ENCODE measurements at places on chromosomes 1 and 21. TPM values are rescaled to one million over a fixed set of nuclear protein-coding genes. Genes with fewer than 3 reads are reported as not detected.

GRCh38 chr1:207973898-207974568 lies 63.1 kb upstream of the CD34 start:
- DNase-seq: no peak

- DNase-seq: no peak
These were observed 3.7 kb upstream of the NR1I3 start for GRCh38 chr1:161241682-161242081.

GRCh38 chr1:47875036-47875435 lies 122.1 kb downstream of the TRABD2B start:
- no peak for DNase-seq

DNA sequence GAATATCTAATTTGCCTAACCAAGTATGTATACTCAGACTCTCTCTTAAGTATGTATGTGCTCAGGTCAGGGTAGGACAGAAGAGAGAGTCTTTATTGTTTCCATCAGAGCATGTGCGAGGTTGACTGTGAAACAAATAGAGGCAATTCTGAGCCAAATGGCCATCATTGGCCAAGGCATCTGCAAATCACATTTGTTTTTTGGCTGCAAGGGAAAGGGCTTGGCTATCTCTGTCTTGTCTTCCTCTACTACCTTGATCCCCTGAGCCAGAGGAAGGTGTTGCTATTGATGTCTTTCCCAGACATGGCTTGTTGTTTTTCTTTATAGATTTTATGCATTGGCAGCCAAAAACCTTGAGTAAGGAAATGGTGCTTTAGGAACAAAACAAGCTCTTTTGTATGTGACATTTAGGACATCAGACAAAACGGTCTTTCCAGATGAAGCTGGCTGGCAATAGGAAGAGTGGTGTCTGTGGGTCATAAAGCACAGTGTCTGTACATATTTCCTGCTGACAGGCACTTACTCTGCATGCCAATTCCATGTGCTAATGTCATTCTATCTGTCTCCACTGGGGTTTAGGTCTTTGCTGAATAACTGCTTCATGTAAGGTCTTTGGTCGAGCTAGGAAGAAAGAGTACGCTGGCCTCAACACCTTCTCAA lies 163.3 kb downstream of the BRINP2 start:
- DNase-seq: no peak

- no peak for DNase-seq
These were observed 9.2 kb downstream of the DMRTB1 start for GRCh38 chr1:53468374-53468773.

DNA sequence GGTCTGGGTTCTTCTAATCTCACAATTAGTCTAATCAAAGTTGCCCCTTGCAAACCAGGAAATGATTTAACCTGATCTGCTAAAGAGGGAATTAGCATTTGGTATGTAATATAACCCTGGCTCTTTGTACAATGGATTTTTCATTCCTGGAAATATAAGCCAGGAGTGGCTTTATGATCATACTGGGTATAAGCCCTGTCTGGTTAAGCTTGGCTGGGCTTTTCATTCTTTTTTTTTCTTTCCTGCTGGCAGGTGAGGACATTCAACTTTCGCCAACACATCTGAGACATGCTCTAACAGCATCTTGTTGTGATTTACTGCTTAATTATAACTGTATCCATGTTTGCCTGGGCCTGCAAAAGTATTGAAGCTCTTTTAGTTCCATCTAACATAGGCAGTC lies 20.4 kb upstream of the SDE2 start:
- DNase-seq: no peak

DNA sequence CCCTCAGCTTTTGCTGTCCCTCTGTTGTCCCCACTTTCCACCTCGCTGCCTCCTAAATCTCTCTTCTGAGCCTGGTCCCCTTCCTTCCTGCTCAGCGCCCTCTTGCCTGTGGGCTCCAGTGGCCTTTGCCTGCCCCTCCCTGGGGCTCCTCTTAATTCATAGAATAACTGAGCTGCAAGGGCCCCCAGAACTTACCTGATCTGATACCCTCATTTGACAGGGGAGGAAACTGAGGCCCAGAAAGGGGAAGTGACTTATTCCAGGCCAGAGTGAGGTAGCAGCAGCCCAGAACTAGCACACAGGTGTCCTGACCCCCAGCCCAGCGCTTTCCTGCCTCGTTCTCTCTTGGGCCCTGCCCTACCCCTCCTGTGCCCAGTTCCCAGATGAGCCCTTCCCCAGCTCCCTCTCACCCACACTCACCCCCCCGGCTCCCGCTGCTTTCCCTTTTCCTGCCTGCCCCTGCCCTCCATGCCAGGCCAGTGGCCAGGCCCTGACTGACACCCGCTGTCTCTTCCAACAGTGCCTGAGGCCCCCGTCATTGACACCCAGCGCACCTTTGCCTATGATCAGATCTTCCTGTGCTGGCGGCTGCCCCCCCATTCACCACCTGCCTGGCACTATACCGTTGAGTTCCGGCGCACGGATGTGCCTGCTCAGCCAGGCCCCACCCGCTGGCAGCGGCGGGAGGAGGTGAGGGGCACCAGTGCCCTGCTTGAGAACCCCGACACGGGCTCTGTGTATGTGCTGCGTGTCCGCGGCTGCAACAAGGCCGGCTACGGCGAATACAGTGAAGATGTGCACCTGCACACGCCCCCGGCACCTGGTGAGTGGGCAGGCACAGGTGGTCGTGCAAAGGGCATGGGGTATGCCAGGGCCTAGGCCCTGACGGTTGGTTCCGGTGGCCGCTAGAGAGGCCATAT lies 5.7 kb downstream of the TRIM46 start:
- DNase-seq: no peak

- no peak for DNase-seq
These were observed 35.2 kb upstream of the OR2B11 start for GRCh38 chr1:247493106-247493505.

GRCh38 chr1:22334860-22335550 lies 116.6 kb upstream of the ZBTB40 start:
- DNase-seq: no peak

DNA sequence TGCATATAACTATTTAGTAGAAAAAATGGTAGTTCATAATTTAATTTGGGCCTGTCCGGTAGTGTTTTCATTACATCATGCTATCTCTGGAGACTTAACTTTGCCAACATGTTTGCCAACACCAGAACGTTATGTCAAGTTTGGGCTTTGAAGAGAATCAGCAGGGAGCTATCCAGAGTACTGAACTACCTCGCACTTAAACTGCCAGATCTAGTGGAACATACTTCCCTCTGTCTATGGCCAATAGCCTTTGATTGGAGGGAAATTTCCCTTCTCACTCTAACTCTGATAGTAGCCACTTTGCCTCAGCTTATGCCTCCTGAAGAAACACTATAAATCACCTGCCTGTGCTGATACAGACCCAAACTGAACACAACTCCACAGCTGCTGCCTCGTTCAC lies 10.0 kb downstream of the LRRC53 start:
- DNase-seq: peak; percentile 32

- DNase-seq: peak; percentile 65
These were observed 182.6 kb downstream of the VAV3 start for GRCh38 chr1:107782217-107782845.

DNA sequence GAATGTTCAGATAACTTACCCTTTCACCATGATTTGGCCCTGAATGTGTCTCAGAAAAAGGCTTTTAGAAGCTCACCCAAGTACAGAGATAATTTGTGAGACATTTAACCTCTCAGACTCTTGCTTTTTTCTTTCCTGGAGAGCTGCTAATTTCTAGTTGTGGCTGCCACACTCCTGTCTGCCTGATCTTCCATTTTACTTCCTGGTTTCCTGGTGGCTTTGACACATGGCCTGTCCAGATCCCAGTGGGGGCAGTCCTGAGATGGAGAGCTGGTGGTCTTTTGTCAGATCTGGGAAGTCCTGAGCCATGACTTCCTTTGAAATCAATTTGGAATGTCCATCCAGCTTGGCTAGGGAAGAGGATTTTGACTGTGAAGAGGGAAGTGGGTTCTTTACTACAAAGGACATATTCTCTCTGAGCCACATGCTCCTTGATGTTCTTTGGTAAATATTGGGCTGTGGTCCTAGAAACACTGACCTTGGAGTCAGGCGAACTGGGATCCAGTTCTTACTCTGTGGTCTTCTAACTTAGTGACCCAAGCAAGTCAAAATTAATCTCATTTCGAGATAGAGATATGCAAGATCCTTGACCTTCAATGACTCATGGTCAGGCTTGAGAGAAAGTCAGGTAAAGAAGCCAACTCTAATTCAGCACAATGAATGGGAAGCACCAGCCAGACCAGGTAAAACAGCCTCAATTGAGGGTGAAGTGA lies 78.0 kb upstream of the HSD17B7 start:
- DNase-seq: no peak

- no peak for DNase-seq
These were observed 22.8 kb downstream of the DHX9 start for GRCh38 chr1:182861994-182862393.

GRCh38 chr1:26280333-26281042 lies 602 bp downstream of the SH3BGRL3 start:
- DNase-seq: peak; percentile 58

GRCh38 chr1:71850936-71851335 lies 431.4 kb downstream of the NEGR1 start:
- peak; percentile 17 for DNase-seq

- no peak for DNase-seq
These were observed 1010.3 kb downstream of the AMY1C start for GRCh38 chr1:104760017-104760416.

The AMY1C gene
- total RNA-seq: not detected

The PIGR gene
- total RNA-seq: not detected

The KRTAP11-1 gene
- not detected for total RNA-seq

The LYPD8 gene
- total RNA-seq: under 0.01 TPM

The CYP4A22 gene
- not detected for total RNA-seq

The F13B gene
- total RNA-seq: not detected

The WNT4 gene
- total RNA-seq: 0.43 TPM

The TTC39A gene
- 0.64 TPM for total RNA-seq

The ANGPTL3 gene
- not detected for total RNA-seq

The RC3H1 gene
- 20.9 TPM for total RNA-seq

Measured in fibroblast of villous mesenchyme (primary cell).